ENCODE measurements at places on chromosomes 4 and X. TPM values are rescaled to one million over a fixed set of nuclear protein-coding genes. Genes with fewer than 3 reads are reported as not detected.

The ZNF711 gene
- total RNA-seq, result 5.3 TPM

The EDA gene
- total RNA-seq, result 2.5 TPM

The MTTP gene
- total RNA-seq, result not detected

The ZRSR2 gene
- 2.6 TPM for total RNA-seq

- DNase-seq, result no peak
Measured at GRCh38 chr4:98816386-98816785, 112.5 kb downstream of the EIF4E start.

- DNase-seq, result no peak
Measured at GRCh38 chr4:98586962-98587354, 71.5 kb downstream of the TSPAN5 start.

GRCh38 chr4:6472387-6473263 is at the start of gene PPP2R2C:
PPP2R2C (minus strand) TSS chr4:6472614; CDS start chr4:6472229, 385 bp downstream.
- DNase-seq, result no peak
